Right ventricle myocardium superior (tissue), 1 donor: ENCODE measurements at places on chromosomes 16 and 17. TPM values are rescaled to one million over a fixed set of nuclear protein-coding genes. Genes with fewer than 3 reads are reported as not detected.

GRCh38 chr17:38584350-38584925, 21.3 kb downstream of the SRCIN1 start:
- peak; percentile 72 for DNase-seq

- no peak for DNase-seq
These were observed 28.8 kb downstream of the PDIA2 start for GRCh38 chr16:311725-312124.

DNA sequence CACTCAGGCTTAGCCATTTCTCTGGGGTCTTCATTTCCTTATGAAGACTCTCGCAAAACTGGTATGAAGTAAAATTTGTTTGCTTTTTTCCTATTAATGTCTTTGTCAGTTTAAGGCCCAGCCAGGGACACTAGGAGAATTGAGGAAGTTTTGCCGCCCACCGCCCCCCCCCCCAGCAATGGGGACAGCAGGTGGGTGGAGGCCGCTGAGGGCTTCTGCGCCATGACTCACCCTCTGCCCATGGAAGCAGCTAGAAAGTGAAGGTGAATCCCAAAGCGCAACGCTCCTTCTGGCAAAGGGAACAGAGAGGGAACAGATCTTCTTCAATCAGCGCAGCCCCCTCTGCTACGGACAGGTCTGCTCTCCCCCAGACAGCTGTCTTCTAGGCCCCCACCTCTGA, 49.7 kb downstream of the MARF1 start:
- no peak for DNase-seq

DNA sequence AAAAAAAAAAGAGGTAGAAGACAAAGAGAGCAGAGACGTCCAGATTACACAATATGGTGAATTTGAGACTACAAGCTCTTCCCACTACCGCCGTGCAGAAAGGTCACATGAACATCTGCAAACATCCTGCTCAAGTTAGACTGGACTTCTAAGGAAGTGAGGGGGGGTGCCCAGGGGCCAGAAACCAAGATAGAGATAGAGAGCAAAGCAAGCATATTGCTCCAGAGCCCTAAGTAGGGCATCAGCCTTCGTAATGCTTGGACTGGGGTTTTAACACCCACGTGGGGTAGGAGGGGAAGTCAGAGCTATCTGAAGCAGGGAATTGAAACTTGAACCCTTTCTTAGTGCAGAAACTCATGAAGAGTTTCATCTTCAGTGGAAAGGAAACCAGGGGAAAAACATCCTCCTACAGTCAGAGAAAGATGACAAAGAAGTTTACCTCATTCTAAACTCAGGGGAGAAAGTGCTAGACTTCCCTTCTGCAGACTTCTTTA, 8.7 kb downstream of the CLEC19A start:
- peak; percentile 61 for DNase-seq

DNA sequence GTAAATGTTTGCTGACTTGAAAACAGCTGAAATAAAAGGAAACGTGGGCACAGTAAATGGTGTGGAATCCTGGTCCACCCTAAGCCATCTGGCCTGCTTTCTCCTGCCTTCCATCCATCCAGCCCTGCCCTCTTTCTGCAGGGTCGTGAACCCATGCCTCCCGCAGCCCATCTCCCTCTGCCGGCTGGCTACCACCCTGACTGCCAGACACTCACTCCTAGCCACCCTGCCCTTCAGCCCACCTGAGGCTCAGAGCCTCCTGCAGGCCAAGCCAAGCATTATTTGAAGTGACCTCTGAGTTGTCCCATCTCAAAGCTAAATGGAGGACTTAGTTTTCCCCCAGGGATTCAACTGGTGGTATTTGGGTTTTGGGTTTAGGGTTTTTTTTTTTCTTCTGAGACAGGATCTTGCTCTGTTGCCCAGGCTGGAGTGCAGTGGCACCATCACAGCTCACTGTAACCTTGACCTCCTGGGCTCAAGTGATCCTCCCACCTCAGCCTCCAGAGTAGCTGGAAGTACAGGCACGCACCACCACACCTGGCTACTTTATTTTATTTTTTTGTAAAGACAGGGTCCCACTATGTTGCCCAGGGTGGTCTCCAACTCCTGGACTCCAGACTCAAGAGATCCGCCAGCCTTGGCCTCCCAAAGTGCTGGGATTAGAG, 8.4 kb downstream of the ZDHHC1 start:
- no peak for DNase-seq

DNA sequence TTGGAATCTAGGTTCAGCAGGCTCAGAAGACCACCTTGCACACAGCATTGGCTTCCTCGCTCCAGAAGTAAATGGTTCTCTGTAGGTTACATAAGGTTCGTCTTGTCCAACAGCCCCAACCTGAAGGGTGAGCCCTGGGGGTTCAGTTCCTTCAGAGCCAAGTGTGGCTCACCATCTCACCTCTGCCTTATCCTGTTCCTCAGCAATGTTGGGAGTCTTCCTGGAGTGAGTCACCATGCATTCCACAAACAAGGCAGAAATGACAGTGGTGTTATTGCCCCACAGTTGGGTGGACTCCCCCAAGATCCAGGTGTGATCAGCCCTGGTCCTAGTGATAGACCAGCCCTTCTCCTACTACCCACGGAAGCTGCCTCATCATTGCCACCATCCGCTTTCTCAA, 26.8 kb upstream of the SMPD3 start:
- DNase-seq: no peak

DNA sequence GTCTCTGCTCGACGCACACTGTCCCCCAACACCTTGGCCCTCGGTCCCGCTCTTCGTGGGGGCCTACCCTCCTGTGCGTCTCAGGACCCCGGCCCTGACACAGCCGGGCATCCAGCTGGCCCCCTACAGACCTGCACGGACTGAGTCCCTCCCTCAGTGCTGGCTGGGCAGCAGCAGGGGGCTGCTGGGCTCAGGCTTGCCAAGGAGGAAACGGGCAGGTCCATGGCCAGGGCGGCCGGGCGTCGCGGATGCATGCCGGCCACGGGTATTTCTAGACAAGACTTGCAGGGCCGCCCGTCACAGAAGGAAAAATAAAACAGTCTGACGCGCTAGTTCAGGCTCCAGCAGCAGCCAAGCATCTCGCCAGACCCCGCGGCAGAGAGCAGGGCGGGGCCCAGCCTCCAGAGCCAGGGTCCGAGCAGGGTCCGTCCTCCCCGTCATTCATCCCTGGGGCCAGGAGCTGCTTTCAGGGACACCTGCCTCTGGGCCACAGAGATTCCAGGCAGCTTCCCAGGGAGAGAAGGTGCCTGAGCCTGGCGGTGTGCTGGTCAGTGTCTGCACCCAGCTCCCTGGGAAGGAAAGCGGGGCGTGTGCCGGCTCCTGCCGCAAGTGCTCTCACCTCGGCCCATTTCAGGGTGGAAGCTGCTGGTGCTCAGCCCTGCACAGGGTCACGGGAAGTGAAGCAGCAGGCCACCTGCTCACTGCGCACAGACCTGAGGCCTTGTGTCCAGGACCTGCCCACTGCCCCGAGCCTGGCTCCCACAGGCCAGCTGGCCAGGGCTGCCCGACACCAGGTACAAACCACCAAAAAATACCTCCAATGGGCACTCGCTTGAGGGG, 7.2 kb upstream of the PVALEF start:
- no peak for DNase-seq

- no peak for DNase-seq
These were observed 81.3 kb downstream of the SSH2 start for GRCh38 chr17:29848737-29849136.

DNA sequence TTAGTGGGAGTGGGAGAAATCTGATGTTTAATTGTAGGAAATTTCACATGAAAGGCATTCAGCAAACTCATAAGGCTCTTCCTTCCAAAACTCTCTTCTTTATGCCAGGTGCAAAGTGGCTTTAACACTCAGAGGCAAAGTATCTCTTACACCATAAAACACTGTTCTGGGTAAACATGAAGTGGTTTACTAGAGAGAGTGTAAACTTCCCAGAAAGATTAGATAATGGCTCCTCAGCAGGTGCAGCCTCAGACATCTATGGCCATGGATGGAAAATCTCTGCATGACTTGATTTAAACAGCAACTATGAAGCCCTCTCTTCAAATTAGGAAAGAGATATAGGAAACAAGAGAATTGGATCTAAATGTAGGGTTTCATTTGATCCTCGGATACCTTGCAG, 583.1 kb upstream of the SALL1 start:
- DNase-seq: no peak

GRCh38 chr17:13365331-13365730, 236.4 kb downstream of the HS3ST3A1 start:
- DNase-seq: no peak

GRCh38 chr17:65359016-65359415, 202.4 kb downstream of the AXIN2 start:
- no peak for DNase-seq

- no peak for DNase-seq
These were observed 29.2 kb upstream of the C16orf78 start for GRCh38 chr16:49344401-49344800.

GRCh38 chr16:54424043-54424451, 137.5 kb upstream of the IRX3 start:
- DNase-seq: no peak

DNA sequence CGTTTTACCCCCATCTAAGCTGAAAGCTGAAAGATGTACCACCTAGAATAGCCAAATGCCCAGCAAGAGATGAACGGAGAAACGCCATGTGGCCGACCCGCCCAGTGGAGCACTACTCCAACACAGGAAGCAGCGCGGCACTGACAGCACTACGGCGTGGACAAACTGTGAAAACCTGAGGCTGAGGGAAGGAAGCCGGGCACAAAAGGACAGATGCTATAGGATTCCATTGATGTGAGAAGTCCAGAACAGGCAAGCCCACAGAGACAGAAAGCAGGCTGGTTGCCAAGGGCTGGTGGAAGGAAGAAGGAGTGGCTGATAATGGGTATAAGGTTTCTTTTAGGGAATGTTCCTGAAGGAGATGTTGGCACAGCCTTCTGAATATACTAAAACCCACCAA, 29.4 kb upstream of the SLC38A8 start:
- DNase-seq: no peak

DNA sequence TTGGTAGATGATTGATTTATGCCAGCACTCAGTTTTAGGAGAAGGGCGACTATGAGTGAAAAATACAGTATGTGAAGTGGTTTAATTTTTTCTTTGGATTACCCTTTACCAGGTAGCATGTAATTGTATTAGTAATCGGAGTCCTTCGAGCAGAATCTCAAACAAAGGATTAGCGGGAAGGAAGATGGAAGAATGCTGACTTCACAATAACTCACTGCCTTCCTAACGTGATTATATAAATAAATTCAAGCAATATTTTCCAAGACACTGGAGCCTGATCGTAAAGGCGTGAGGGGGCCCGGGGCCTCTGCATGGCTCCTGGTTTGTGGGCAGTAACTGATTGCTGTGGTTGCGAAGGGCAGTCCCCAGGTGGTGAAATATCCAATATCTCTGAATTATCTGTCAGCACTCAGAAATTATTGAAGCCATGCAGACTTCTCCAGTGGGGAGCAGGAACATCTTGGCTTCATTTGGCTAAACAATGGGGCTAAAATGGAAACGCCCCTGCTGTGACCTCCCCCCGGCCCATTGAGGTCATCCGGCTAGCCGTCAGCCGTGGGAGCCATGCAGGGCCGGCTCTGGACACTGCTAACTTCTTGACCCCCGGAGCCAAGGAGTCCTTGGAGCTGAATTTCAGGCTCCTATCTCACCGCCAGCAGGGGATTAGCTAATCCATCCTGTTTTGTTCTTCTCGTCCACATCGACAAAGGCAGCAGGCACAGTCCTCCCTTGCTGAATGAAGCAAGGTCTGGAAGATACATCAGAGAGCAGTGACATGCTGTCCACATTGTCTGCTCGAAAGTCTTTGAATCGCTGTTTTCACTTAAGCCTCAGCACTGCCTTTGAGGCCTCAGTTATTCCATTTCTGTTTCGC, 295.9 kb upstream of the N4BP1 start:
- no peak for DNase-seq

DNA sequence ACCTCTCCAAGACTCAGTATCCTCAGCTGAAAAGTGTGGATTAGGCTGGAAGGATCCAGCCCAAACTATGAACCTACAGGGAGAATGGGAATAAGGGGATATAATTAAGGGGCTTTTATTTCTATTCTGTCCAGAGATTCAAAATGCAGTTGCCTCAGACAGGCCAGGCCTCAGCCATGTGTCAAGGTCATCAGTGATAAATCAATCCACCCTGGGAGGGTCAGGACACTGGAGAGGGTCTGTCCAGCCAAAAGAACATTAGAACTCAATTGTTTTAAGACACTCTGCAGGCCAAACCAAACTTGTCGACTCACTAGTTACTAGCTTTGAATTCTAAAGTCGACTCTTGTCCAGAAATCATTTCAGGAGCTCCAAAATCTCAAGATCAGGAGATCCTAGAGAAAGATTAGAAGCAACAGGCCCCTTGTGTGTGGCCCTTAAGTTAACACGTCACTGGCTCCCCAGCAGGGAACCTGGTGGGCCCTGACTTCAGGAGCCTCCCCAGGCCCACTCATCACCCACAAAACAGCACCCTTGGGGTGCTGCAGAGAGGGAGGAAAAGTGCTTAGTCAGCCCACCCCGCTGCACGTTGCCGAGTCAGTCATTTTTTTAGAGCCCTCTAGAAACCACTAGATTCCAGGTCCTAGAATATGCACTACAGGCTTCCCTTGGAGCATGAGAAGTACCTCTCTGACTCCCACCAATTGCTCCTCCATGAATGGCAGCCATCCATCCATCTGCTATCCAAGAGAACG, 156.8 kb downstream of the XYLT1 start:
- no peak for DNase-seq

- DNase-seq: peak; percentile 86
These were observed at the start of gene RAD51D for GRCh38 chr17:35119370-35120165. RAD51D (minus strand) TSS chr17:35119860; CDS start chr17:35119613, 247 bp downstream.

- no peak for DNase-seq
These were observed 20.7 kb downstream of the CPNE2 start for GRCh38 chr16:57113042-57113453.

DNA sequence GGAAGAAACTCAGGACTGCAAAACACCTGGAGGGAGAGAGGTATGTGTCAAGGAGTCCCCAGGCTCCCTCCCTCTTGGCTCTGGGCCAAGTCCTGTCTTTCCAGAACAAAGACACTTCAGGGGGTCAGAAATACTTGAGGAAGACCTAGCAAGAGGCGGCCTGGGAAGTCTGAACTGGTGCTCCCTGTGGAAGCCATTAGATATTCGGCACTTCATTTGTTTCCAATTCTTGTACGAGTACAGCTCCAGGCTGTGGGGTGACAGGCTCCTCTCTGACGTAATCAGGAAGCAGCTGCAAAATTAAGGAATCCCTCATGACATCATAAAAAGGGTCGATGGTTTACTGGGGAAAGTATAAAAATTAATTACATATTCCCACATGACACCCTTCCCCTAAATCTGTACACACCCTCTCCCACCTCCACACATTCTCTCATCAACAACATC, 108.7 kb downstream of the SMG6 start:
- no peak for DNase-seq

DNA sequence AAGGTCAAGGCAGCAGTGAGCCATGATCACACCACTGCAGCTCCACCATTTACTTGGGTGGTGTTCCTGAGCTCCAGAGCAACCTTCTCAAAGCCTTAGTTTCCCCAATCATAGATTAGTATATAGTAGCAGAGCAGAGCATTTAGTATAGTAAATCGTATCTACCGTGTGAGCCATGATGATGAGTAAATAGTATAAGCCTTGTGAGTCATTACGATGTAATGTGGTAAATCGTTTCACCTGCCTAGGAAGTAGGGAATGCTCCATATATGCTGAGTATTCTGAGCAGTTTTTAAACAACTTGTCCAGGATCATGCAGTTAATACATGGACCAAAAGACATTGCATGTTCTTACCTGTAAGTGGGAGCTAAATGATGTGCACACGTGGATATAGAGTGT, 66.4 kb downstream of the SCNN1B start:
- no peak for DNase-seq

MT1H gene
- total RNA-seq: not detected

TM4SF5 gene
- total RNA-seq: not detected

OSGIN1 gene
- 7.2 TPM for total RNA-seq

EVPLL gene
- total RNA-seq: not detected

GPR139 gene
- not detected for total RNA-seq

PPP1R1B gene
- 0.35 TPM for total RNA-seq

TBC1D3C gene
- not detected for total RNA-seq

CMTM1 gene
- total RNA-seq: 1.3 TPM
